ENCODE measurements at places on chromosomes 5 and 9. TPM values are rescaled to one million over a fixed set of nuclear protein-coding genes. Genes with fewer than 3 reads are reported as not detected.

Gene CTNND2
- 4.0 TPM for total RNA-seq

DNA sequence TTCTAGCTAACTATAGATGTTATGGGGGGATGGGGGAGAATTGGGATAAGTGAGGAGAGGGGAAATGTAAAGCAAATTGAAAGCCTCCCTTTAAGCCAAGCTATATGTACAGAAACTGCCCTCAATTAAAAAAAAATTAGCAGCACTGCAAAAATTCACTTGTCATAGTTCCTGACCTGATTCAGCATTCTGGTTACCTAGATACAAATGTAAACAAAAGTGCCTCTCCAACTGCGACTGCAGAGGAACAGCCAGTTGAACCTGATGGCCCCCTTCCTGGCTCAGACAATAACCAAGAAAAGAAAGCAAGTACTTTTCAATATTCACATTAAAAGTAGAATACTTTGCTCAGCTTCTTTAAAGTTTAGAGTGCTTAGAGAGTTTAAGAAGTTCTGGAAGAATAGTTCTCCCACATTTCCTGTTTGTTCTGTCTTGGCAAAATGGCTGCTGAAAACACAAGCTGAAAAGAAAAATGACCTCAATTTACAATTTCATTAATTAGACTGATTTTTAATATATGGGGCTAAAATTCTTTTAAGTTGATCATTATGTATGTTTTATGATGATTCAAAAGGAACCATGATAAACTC is 1.5 kb downstream of the FAM81B start:
- no peaks in the 10 kb centered on the region for H3K4me1 ChIP-seq
- no peak for DNase-seq
- H3K27ac ChIP-seq = no peak overlapping the region
- H3K36me3 ChIP-seq = no peaks in the 10 kb centered on the region
- no peak overlapping the region for H3K4me3 ChIP-seq

GRCh38 chr9:124216474-124217176 is 41.1 kb upstream of the NEK6 start:
- H3K4me3 ChIP-seq = no peak overlapping the region
- H3K4me1 ChIP-seq = peaks cover 4% of the 10 kb centered on the region
- DNase-seq = peak; percentile 32

- no peaks in the 10 kb centered on the region for H3K4me1 ChIP-seq
- DNase-seq = no peak
- H3K36me3 ChIP-seq = no peaks in the 10 kb centered on the region
- H3K27me3 ChIP-seq = no peaks in the 10 kb centered on the region
These were observed 744.2 kb downstream of the MTRR start for GRCh38 chr5:8613078-8613685.

GRCh38 chr5:142181547-142182163 is 73.1 kb downstream of the NDFIP1 start:
- no peaks in the 10 kb centered on the region for H3K27me3 ChIP-seq
- H3K4me3 ChIP-seq = no peak overlapping the region
- H3K4me1 ChIP-seq = peaks cover 15% of the 10 kb centered on the region
- H3K36me3 ChIP-seq = no peaks in the 10 kb centered on the region
- H3K27ac ChIP-seq = no peak overlapping the region

DNA sequence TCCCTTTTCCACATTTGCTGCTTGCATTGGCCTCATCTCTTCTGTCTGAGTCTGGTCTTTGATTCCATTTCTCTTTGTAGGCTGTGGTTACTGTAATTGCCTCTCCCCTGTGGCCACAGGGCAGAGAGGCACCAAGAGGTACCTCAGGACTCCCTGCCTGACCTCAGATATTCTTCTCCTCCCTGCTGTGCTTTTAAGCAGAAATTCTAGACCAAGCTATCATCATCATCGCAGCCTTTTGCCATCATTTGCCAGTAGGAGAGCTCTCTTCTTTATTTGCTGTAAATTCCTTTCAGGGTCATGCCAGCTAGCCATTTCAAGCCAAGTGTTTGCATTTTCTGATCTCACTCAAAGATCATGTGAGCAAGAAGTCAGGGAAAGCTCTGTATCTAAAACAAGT is 369.6 kb downstream of the ICE1 start:
- H3K36me3 ChIP-seq = no peaks in the 10 kb centered on the region
- no peaks in the 10 kb centered on the region for H3K4me1 ChIP-seq
- H3K4me3 ChIP-seq = no peak overlapping the region

GRCh38 chr5:80967500-80968181 is 7.5 kb downstream of the RASGRF2 start:
- H3K36me3 ChIP-seq = no peaks in the 10 kb centered on the region
- H3K4me3 ChIP-seq = no peak overlapping the region
- H3K27me3 ChIP-seq = no peaks in the 10 kb centered on the region
- no peak overlapping the region for H3K27ac ChIP-seq
- H3K4me1 ChIP-seq = peaks cover 16% of the 10 kb centered on the region

DNA sequence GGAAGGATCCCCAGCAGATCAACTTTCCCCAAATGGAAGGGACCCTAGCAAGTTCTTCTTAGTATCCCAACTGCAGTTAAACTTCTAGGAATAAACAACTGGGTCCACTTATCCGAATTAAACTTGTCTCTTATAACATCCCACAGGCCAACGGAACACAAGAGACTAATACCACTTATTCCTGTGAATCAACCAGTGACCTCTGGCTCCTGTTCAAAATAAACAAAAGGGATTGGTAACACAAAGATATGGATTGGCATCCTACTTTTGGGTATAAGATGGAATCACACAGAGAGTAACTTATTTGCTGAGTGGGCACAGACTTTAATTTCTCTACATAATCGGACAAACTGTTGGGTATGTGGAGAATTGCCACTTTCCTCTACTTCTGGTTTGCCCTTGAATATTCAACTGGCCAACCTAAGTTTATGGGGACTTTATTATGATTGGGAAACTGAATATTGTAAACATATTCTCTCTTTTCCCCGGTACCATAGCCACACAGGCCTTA is 12.4 kb upstream of the PAIP1 start:
- H3K4me1 ChIP-seq = peaks cover 15% of the 10 kb centered on the region
- DNase-seq = no peak
- H3K27ac ChIP-seq = no peak overlapping the region
- H3K4me3 ChIP-seq = no peak overlapping the region
- no peaks in the 10 kb centered on the region for H3K27me3 ChIP-seq

- no peaks in the 10 kb centered on the region for H3K4me1 ChIP-seq
- no peaks in the 10 kb centered on the region for H3K27me3 ChIP-seq
- H3K4me3 ChIP-seq = no peak overlapping the region
- H3K36me3 ChIP-seq = peaks cover 3% of the 10 kb centered on the region
These were observed 131.5 kb downstream of the ERCC6L2 start for GRCh38 chr9:96006961-96007360.

DNA sequence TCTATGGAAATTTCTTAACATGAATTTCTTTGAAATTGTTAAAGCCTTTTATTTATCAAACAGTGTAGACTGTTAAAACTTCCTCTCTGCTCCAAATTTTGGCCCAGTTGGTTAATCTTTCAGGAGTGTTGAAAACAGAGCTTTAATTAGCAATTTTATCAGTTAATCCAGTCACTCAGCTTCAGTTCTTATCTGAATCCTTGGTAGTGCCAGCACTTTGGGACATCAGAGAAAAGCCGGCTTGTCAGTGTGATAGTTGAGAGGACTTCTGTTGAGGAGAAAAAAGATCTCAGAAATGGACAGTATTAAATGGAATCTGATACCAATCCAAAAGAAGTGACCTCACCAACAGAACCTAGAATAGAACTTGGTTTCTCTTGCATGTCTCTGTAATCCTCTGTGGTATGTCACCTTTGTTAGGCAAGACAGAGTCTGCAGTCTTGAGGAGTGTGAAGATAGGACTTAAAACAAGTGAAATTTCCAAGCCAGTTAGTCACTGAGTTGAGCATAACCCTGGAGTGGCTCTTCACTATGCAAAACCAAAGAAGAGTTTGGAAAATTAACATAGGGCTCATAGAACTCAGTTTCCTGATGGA is 251.8 kb downstream of the NNT start:
- DNase-seq = no peak
- H3K4me1 ChIP-seq = no peaks in the 10 kb centered on the region

GRCh38 chr9:96150324-96151227 is 151.4 kb downstream of the HSD17B3 start:
- no peak overlapping the region for H3K4me3 ChIP-seq
- no peaks in the 10 kb centered on the region for H3K36me3 ChIP-seq
- H3K4me1 ChIP-seq = no peaks in the 10 kb centered on the region
- DNase-seq = no peak

GRCh38 chr5:35832762-35833161 is 23.9 kb upstream of the IL7R start:
- H3K27ac ChIP-seq = no peak overlapping the region
- no peak for DNase-seq
- no peaks in the 10 kb centered on the region for H3K4me1 ChIP-seq
- H3K36me3 ChIP-seq = no peaks in the 10 kb centered on the region
- no peak overlapping the region for H3K4me3 ChIP-seq

DNA sequence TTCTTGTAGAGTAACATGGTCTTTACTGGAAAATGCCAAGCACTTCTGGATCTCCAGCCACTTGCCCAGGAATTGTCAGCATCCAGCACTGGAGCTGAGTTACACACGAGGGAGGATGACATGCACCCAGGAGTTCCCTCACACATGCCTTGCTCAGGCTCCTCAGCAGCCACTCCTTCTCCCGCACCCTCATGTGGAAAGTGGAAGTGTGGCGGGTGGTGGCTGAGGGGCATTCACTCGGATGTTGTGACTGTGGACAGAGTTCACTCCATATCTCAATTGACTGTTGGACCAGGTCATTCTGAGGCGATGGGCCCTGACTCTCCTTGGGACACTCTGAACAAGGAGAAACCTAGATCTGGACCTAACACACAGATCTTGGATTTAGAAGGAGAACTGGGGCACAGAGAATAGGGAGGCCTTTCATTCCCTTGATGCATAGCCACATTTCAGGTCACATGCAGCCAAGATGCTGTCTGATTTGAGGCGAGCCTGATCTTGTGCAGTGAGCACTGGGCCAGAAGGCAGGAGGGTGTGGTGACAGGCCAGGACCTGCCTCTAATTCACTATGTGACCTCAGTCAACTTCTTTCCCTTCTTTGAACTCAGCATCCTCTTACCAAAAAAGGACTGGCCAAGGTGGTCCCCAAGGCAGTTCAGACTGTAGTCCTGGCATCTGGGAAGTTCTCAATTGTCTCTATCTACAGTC is 62.1 kb downstream of the CYSTM1 start:
- H3K27me3 ChIP-seq = no peaks in the 10 kb centered on the region
- H3K27ac ChIP-seq = no peak overlapping the region
- H3K36me3 ChIP-seq = no peaks in the 10 kb centered on the region
- DNase-seq = no peak
